ENCODE measurements at places on chromosomes 13 and 19.
A peak's percentile ranks its signal among the peaks of the same experiment; 100 is the strongest.

DNA sequence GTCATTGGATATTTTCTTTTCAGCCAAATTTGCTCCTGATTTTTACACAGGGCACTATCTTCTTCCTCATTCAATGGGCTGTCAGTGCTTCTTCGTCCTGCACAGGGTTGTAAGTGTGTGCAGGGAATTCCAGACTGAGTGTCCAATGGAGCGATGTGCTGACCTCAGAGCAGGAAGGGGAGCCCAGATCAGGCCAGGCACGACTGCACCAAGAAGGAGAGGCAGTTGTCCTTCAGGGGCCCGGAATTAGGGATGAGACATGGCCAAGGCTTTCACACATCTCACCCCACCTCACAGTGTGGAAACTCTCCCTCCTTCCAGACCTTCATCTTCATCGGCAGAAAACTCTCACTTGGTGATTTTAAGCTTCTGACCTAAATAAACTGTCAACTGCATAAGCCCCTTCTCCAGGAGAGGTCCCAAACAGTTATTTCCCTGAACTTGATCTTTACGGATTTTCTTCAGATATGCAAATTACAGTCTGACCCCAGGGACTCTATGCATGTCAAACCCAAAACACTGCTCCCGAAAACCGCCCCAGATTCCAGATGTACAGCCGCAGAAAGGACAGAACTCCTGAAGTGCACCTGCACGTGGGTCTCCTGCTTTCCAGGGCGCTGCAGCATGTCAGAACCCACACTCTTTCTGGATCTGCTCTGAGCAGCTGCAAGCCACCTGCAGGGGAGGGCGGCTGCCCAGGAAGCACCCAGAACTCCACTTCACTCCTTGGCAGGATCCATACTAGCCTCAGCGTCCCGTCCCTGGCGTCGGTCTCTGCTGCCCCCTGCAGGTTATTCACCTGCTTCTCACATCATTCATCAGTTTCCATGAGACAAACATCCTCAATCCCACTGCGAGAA lies 625 bp upstream of the ZNF20 start:
- DNase-seq, result peak; percentile 78

- DNase-seq, result no peak
Observed at GRCh38 chr19:11261971-11262839, at the start of gene DOCK6. Gene DOCK6, minus strand, starts transcription at chr19:11262524. Its CDS starts 84 bp downstream, at chr19:11262440.

- DNase-seq, result peak; percentile 46
Observed at GRCh38 chr19:51158474-51159129, 16.5 kb downstream of the SIGLEC7 start.

- DNase-seq, result no peak
Observed at GRCh38 chr13:34161931-34162543, 344.1 kb downstream of the RFC3 start.

DNA sequence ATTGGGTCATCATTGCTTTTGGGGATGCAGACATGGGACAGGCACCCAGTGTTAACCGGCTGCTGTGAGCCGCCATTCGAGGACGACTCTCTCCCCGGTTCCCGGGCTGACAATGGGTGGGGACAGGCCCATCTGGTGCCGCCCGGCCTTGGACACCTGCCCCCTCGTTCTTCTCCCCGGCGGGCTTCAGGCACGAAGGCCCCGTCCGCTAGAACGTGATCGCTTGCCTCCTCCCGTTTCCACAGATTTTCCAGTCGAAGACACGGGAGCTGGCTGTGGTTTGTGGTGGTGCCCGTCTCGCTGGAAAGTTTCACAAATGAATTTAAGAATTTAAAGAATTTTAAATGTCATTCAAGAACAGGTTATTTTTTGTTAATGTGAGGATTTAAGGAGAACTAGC lies 2.0 kb downstream of the PALM start:
- DNase-seq, result no peak

DNA sequence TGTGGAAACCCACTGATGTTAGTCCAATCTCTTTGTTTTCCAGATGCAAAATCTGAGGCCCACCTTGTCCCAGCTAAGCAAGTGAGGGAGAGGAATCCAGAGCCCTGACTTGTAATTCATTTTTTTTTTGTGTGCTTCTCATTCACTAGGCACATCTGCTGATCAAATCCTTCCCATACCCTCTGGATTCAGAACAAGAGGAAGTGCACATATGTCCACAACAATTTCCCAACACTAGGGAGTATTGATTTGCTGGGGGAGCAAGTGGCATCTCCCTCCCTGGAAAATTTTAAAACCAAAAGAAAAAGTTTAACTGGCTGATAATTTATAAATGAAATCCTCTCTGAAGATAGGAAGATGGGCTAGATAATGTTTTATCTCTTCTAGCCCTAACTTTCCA lies 94.6 kb upstream of the RFC3 start:
- no peak for DNase-seq

DNA sequence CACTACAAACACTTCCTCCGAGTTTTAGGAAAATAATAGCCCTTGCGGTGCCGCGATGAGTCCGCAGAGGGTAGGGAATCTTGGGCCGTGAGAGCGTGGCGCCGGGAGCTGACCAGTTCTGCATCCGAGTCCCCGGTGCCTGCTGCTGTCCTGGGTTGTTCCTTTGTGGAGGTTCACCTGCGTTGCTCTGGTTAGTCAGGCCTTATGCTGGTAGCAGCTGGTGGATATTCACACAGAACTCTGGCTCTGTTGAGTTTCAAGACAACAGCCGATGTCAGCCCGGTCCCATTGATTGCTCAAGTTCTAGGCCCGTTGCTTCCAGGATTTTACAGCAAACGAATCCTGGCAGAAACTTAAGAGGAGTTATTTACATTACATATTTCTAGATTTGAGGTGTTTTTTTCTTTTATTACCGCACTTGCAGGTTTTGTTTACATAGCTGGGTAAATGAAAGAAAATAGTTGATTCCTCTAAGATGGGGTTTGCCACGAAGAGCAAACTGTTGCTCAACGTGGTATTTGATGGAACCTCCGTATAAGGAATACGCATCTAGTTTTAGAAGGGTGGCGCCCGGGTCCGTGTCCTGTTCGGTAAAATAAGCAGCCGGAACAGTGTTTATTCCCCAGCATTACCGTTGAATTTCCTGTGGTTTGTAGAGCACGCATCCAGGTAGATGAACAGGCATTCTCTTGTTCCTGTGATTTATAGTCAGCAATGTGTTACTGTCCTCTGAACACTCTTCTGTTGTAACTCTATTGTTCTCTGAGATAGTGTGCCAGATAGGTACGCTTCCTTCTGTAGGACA lies 1.3 kb downstream of the CLDN10 start:
- DNase-seq, result no peak

DNA sequence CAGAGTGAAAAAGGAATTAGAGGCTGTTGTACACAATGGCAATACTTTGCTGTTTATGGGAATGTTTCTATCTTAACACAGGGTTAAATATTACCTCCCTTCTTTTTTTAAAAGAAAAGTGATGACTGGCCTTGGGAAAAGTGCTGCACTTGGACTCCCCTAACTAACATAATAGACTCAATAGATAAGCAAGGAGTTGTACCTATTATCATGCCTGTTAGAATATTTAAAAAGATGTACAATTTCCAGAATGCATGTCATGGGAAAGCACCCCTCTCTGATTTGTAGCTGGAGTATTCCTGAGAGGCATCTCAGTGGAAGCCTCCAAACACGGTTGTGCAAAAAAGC lies 79.3 kb upstream of the GPC6 start:
- no peak for DNase-seq
